ENCODE measurements at places on chromosomes 2 and 18.

GRCh38 chr18:73841661-73842060, 306.0 kb downstream of the FBXO15 start:
- no peak for ATAC-seq

GRCh38 chr18:5457462-5457957, 86.3 kb downstream of the EPB41L3 start:
- peak; percentile 43 for ATAC-seq

DNA sequence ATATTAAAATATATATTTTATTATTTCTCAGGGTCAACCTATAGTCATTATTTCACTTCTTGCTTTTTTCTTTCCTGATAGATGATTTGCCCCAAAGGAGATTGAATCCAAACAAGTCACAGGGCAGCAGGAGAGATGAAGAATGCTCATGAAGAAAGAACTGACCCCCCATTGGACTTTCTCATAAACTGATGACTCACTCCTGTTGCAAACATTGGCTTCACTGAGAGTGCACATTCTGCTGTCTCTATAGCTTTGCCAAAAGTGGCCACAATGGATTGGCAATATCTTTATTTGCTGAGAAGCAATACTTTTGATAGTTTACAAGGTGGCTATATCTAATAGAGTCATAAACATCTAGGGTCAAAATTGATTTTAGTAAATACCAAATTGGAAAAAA, 55.9 kb upstream of the ZNF385B start:
- ATAC-seq: no peak

DNA sequence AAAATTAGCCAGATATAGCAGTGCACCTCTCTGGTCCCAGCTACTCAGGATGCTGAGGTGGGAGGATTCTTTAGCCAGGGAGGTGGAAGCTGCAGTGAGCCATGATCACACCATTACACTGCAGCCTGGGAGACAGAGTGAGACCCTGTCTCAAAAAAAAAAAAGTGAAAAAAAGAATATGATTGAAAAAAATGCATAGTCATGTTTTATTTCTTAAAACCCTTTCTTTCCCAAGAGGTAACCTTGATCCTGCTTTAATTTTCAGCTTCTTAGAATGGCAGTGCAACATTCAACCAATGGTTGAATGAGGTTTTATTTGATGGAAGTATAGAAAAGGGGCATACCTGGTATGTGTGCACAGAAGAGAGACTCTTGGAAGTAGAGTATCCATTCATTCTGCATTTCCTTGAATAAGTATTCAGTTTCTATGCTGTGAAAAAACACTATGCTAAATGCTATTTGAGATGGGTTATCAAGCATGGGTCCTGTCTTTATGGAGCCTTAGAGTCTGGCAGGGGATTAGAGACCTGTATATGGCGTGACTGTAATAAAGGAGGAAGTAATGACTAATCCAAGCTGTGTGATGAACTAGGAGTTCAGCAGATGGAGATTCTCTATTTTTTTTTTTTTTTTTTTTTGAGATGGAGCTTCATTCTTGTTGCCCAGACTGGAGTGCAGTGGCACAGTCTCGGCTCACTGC, 146.3 kb downstream of the WDSUB1 start:
- ATAC-seq: no peak

DNA sequence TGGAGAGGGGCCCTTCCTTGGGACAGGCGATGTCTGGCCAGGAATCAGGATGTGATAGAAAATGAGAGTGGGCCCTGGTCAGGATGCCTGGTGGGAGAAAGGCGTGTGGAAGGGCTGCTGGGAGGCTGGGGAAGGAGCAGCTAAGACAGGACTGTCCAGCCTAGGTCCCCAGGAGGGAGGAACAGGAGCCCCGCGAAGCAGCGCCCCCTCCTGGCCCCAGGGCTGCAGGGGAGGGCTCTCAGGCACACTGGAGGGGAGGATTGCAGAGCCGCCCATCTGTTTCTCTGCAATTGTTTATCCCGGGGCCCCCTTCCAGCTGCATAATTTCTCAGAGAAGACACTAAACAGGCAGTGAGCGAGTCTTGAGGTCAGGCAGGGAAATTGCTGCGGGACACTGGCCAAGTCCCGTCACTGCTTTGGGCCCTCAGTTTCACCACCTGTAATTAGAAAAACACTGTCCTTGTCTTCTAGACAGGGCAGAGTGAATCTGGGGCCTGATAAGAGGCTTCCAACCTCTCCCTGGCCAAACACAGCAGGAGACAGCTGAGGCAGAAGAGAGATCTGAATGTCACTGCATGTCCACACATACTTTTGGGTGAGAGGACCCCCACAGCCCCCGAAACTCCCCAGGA, 3.9 kb upstream of the NPPC start:
- no peak for ATAC-seq

DNA sequence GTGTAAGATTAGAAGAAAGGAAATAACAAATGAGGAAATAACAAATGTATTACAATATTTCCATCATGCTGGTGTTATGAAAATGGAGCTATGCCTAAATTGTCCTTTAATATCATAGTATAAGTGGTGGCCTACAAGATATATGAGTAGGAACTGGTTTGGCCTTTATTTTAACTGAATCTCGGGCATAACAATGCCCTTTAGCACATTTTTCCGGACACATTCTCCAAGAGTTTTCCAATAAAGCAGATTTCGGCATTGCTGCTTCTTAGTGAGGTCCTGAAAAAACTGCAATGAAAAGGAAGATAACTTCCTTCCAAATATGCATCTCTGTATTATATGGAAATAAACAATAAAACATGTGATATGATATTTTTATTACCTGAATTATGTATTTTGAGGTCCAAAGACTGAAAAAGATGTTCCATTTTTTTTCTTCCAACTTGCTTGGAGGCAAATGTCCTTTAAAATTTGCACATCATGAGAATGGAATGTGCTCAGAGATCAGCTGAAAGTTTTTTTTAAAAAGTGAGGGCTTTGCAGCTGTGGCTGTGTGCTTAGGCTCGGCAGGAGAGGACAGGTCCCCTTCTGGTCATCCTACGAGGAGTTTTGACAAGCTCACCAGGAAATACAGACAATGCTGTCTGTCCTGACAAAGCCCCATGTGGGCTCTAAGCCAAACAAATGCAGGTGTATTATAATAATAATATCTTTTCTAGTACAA, 132.3 kb upstream of the RND3 start:
- no peak for ATAC-seq

DNA sequence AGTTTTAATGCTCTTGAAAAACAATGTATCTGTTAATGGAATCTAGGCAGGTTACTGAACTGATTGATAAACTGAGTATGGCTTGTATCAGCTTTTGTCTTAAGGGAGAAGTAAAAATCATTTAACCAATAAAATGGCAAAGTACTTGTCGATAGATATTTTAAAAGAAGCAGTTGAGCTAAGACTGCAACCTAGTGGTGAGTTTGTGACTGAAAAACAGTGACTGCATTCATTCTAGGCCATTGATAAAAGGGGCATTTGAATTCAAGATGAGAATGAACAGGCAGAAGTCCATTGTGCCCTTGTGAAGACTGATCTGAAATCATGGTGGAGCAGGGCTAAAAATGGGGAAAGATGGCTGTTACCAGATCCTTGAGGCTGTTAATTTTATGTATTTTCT, 59.4 kb upstream of the MSTN start:
- no peak for ATAC-seq

DNA sequence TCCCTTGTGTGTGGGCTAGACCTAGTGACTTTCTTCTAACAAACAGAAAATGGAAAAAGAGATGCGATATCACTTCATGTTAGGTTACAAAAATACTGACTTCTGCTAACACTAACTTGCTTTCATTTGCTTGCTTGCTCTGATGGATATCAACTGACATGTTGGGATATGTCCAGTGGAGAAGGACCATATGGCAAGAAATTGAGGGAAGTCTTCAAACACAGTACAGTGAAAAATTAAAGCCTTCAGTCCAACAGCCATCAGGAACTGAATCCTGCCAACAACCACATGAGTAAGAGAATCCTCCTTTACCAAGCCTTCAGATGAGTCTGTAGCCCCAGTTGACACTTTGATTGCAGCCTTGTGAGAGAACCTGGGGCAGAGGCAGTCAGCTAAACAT, 143.9 kb downstream of the MAIP1 start:
- ATAC-seq: no peak

- ATAC-seq: no peak
These were observed 71.1 kb downstream of the TMEM163 start for GRCh38 chr2:134647607-134648256.

- ATAC-seq: no peak
These were observed 266.9 kb downstream of the DSC3 start for GRCh38 chr18:30775629-30776028.

GRCh38 chr18:78304192-78305164, 675.1 kb upstream of the SALL3 start:
- no peak for ATAC-seq

- ATAC-seq: no peak
These were observed 54.6 kb downstream of the ZFP36L2 start for GRCh38 chr2:43171789-43172188.

- no peak for ATAC-seq
These were observed 12.5 kb upstream of the GEMIN6 start for GRCh38 chr2:38765551-38765950.

- ATAC-seq: no peak
These were observed 64.6 kb upstream of the MYO3B start for GRCh38 chr2:170113168-170113894.
